ENCODE measurements at places on chromosomes 3 and 15. TPM values are rescaled to one million over a fixed set of nuclear protein-coding genes. Genes with fewer than 3 reads are reported as not detected.

The LIPH gene
- 0.27 TPM for total RNA-seq

The CD96 gene
- 1.7 TPM for total RNA-seq

DNA sequence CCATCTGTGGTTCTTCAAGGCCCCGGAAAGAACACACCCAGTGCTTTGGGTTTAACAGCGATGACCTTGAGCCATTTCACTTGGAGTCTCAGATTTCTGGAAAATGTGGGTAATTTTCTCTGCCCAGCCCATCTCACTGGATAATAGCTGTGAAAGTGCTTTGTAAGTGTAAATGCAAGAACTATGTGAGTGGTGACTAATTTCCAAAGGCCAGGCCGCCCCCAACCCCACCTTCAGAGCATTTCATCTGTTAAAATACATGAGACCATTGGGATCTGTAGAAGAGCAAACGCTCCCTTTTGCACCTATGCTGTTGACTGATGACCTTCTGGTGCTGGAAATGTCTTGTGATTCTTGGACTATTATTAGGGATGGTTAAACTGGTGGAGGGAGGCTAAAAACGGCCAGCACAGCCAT is 196.8 kb upstream of the LPP start:
- no peak for DNase-seq

- no peak for DNase-seq
These were observed 248.4 kb downstream of the CPNE4 start for GRCh38 chr3:131786386-131786785.

- DNase-seq, result no peak
These were observed 127.2 kb downstream of the NFKBIZ start for GRCh38 chr3:101976473-101976872.

The RAD18 gene
- 11.4 TPM for total RNA-seq

GRCh38 chr3:39279745-39280517 is at the start of gene CX3CR1:
TSS of gene CX3CR1 (minus strand) at chr3:39280036. CDS start at chr3:39266509, 13,527 bp downstream.
- DNase-seq, result no peak

GRCh38 chr15:58535894-58536293 is 104.1 kb downstream of the LIPC start:
- DNase-seq, result no peak

The BFSP2 gene
- not detected for total RNA-seq

The MLH1 gene
- total RNA-seq, result 31.3 TPM

The UCN2 gene
- not detected for total RNA-seq

The ROPN1 gene
- total RNA-seq, result not detected

DNA sequence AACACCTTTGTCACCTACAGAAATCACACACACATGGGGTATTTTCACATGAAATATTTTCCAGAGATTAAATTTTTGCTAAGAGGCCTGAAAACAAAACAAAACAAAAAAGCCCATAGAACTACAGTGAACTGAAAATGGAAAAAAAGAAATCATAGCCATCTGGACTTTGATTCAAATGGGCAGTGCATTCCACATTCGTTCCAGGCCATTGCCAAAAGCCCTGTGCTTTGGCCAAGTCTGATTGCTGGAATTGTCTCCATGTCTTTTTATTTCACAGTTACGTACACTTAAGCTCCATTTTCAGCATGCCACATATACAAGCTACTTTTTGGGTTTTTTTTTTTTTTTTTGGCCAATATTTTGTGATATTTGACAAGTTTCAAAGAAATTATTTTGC is 47.1 kb downstream of the TFG start:
- peak; percentile 65 for DNase-seq

GRCh38 chr15:97482521-97482920 is 478.0 kb upstream of the ARRDC4 start:
- no peak for DNase-seq

The SLC24A5 gene
- 0.89 TPM for total RNA-seq

- peak; percentile 74 for DNase-seq
These were observed 858 bp downstream of the NTRK3 start for GRCh38 chr15:88255484-88256278.

DNA sequence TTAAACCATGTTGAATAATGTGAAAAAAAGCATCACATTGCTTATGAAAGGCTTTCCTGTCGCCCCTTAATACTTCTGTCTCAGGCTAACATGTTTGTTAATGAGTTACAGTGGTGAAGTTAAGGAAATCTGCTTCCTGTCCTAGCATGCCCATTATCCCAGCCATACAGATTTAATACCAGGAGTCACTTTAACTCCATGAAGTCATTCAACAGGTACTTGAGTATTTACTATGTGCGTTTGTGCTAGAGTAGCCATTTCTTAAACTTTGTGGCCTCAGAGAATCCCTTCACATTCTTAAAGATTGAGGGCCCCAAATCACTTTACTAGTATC is 10.1 kb upstream of the SETD5 start:
- DNase-seq, result no peak

The MESP2 gene
- 0.45 TPM for total RNA-seq

- DNase-seq, result no peak
These were observed 250.4 kb upstream of the SLITRK3 start for GRCh38 chr3:165446555-165446954.

The POLQ gene
- 0.09 TPM for total RNA-seq

The CKMT1A gene
- total RNA-seq, result 0.36 TPM

GRCh38 chr3:141128126-141128777 is 77.1 kb downstream of the SPSB4 start:
- DNase-seq, result no peak

- no peak for DNase-seq
These were observed 20.1 kb downstream of the DUSP7 start for GRCh38 chr3:52036222-52036694.

GRCh38 chr3:133256787-133257483 is 142.9 kb upstream of the BFSP2 start:
- DNase-seq, result no peak

DNA sequence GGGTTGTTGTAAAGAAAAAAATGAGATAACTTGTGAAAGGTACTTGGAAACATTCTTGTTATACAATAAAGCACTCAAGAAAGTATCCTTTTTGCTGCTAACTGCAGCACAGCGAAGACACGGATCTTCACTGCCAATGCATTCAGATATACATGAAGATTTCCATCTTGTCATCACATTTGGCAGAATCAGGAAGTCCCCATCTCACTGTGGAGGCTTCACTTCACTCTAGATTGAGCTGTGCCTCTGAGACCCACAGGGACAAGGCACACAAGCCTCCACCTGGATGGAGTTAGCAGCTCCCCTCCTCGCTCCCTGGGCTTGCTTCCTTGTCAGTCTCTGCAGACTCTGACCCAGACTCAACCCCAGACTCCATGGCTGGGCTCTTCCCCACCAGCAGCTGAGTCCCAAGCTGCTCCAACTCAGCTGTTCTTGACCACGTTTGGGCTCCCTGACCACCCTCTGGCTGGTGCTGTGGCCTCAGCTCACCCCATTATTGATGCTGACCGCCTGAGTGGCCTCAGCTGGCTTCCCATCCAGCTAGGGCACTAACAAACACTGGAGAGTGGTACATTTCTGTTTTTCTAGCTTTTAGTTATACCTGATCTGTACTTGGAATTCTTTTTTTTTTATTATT is 45.4 kb upstream of the SMAD3 start:
- DNase-seq, result no peak

The CCR3 gene
- total RNA-seq, result not detected

DNA sequence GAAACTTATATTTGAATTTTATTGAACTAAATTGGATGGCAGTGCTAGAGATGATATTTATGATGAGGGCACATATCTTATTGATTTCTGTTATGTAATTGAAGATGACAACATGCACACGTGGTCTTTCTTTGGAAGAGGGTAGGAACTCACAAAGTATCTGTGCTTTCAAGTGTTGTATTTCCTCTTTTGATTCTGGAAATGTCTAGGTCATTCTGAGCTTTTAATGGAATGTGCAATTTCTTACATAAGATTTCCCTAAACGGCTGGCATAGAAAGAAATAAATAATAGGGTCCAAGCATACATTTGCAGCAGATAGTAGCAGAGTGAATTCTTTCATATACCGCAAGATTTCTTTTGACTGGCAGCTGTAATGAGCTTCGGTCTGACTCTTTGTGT is 10.1 kb upstream of the GPR171 start:
- DNase-seq, result no peak

- no peak for DNase-seq
These were observed 203.5 kb upstream of the NANOGP8 start for GRCh38 chr15:35288580-35288979.

DNA sequence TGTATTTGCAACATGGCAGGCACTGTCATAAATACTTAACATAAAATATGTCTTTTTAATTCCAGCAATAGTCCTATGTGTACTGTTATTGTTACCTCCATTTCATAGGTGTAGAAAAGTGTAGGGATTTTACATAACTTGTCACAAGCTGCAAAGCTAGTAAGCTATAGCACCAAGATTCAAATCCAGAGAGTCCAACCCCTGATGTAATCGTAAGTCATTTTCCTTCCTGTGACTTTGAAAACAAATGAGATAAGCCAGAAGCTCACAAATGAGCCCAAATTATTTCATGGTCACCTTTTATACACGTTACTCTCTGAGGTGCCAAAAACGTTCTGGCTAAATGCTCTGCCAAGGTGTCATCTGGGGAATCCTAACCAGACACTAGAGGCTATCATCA is 23.8 kb downstream of the TNIK start:
- DNase-seq, result no peak

The NLGN1 gene
- 26.0 TPM for total RNA-seq

GRCh38 chr15:71237456-71238188 is 122.4 kb downstream of the THSD4 start:
- no peak for DNase-seq

Data from sciatic nerve (tissue), 2 donors.